Anterior cingulate cortex (tissue), 58 donors: ENCODE measurements at places on chromosomes 5 and 9.

DNA sequence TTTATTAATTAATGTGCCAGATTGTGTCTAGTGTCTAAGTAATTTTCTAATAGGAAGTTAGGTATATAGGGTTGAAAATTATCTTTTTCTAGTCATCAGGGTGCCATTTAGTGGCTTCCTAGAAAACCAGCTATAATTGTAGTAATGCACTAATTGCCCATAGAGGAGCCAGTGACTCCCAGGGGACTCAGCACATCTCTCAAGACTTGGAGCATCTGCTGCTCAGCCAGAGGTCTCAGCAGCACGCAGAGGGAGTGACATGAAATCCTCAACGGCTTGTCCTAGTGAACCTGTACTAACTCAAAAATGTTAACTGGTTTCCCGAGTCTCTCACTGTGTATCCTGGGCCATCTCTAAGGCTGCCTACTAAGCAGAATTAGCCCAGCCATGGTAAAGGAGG, 78.2 kb upstream of the MAN2A1 start:
- no peak for DNase-seq

DNA sequence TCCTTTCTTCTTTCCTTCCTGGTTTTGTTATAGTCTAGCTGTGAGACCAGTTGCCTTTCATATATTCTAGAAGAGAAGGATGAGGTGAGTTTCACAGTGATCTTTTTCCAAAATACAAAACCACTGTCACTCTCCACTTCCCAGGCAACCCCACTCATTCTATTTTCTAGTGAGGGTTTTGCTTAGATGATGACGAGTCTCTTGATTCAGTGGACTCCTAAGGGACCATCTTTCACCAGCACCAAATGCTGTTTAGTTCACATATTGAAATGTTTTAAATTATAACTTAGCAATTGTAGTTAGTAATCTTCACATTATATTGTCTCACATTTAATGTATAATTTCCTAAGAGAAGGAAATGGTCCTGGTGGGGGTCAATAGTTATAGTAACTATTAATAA, 25.2 kb downstream of the PIK3R1 start:
- DNase-seq: no peak

GRCh38 chr9:737400-738120, 103.9 kb upstream of the DMRT1 start:
- no peak for DNase-seq

GRCh38 chr9:34454571-34455065, 3.8 kb downstream of the FAM219A start:
- no peak for DNase-seq

GRCh38 chr5:139952574-139952973, 90.5 kb downstream of the NRG2 start:
- DNase-seq: no peak

- DNase-seq: peak; percentile 70
These were observed at the start of gene CTNNA1 for GRCh38 chr5:138752951-138753793. TSS of gene CTNNA1 (plus strand) at chr5:138753425. CDS start at chr5:138781925, 28,500 bp downstream.

DNA sequence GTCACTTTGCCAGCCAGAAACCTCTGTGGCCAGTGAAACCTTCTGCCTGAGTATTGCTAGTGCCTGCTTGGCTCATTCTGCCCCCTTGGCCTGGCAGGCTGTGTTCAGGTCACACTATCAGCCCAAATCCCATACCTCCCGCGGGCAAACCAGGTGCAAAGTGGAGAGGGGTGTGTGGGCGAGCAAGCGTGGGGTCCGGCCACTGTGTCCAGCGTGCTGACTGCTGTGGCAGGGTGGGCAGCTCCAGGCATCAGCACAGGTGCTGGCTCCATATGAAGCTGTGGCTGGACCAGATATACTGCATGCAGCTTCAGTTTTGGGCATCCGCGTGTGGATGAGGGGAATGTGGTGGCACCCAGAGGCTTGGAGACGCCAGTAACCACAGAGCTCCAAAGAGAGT, 576.5 kb upstream of the EDIL3 start:
- DNase-seq: no peak

- DNase-seq: no peak
These were observed 6.3 kb downstream of the TTC16 start for GRCh38 chr9:127722055-127722745.

- DNase-seq: no peak
These were observed 107.8 kb downstream of the KCNIP1 start for GRCh38 chr5:170611449-170612090.

DNA sequence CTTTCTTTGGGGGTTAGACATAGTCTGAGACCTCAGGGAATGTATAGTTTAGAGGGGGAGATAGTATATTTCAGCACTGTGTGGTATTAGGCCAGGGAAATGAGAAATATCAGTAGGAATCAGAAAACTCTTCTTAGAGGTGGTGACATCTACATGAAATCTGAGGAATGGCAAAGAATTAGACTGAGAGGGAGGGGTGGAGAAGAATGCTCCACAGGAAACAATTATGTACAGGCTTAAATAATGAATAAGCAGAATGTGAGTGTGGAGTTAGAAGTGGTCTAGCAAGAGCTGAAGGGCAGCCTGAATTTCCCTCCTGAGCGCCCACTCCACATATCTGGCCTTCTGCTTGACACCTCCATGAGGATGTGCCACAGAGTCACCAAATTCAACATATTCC, 3.6 kb upstream of the MACIR start:
- no peak for DNase-seq

DNA sequence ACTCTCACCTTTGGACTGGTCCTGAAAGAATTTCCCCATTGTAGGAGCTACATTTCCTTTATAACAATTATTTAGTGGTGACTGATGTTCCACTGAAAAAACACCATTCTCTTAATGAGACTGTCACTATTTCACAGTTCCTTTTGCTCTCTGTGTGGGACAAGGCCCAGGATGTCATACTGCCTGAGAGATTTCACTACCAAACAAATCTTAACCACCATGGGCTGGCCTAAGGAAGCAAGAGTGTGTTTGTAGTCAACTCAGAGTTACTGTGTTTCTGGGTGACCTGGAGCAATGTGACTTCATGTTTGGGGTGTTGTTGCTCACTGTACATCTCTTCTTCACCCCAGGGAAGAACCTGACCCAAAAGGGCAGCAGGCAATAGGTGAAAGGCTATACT, 50.1 kb upstream of the ZNF608 start:
- DNase-seq: no peak
